ENCODE measurements at places on chromosomes 6 and 20. TPM values are rescaled to one million over a fixed set of nuclear protein-coding genes. Genes with fewer than 3 reads are reported as not detected.

LIN28B gene
- 5.1 TPM for total RNA-seq

MAP7 gene
- 2.6 TPM for total RNA-seq

CST7 gene
- not detected for total RNA-seq

MMUT gene
- 21.4 TPM for total RNA-seq

RPS21 gene
- total RNA-seq = 549 TPM

MLN gene
- not detected for total RNA-seq

KCNQ2 gene
- total RNA-seq = 0.96 TPM

CLPSL2 gene
- total RNA-seq = not detected

DCDC2 gene
- total RNA-seq = 4.3 TPM

SPINT4 gene
- not detected for total RNA-seq

STX11 gene
- 17.8 TPM for total RNA-seq

All from umbilical cord (tissue), 2 donors.